ENCODE measurements at places on chromosomes 5 and 9.

DNA sequence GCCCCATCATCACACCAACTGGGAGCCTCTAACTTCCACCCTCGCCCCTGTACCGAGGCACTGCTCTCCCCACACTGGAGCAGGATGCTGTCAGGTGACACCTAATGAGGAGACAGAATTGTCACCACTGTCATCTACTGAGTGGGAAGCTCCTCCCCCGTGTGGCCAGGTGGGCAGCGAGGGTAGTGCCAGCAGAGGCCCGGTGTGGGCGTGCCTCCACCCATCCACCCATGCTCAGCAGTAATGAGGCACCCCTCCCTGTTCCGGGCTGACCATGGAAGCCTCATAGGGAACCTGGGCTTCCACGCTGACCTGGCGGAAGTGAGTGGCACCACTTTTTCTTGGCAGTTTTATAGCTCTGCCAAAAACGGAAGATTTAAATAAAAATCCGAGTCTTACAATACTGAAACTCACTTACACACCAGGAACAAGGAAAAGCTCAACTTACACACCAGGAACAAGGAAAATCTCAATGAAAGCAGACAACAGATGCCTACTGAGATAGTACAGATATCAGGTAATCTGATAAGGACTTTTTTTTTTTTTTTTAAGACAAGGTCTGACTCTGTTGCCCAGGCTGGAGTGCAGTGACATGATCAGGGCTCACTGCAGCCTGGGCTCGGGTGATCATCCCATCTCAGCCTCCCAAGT is 30.6 kb upstream of the ASS1 start:
- no peak for DNase-seq

DNA sequence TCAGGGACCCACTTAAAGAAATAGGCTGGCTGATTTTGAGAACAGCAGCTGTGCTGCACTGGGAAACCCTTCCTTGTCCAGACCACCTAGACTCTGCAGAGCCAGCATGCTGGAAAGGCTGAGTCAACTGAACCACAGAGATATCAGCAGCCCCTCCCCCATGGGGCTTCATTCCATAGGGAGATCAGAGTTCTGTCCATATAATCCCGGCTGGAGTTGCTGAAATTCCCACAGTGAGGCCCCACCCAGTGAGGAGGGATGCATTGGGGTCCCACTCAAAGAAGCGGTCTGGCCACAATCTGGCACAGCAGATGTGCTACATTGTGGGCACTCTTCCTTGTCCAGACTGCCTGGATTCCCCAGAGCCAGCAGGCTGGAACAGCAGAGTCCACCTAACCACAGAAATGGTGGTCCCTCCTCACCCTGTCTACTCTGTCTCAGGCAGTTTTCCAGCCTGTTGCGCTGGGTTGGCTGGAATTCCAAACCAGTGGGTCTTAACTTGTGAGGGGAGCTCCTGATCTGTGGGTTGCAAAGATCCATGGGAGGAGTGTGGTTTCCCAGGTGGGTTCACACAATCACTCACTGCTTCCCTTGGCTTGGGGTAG is 127.1 kb downstream of the RNF180 start:
- no peak for DNase-seq

- no peak for DNase-seq
These were observed 195.2 kb upstream of the PTGER4 start for GRCh38 chr5:40484495-40484894.

DNA sequence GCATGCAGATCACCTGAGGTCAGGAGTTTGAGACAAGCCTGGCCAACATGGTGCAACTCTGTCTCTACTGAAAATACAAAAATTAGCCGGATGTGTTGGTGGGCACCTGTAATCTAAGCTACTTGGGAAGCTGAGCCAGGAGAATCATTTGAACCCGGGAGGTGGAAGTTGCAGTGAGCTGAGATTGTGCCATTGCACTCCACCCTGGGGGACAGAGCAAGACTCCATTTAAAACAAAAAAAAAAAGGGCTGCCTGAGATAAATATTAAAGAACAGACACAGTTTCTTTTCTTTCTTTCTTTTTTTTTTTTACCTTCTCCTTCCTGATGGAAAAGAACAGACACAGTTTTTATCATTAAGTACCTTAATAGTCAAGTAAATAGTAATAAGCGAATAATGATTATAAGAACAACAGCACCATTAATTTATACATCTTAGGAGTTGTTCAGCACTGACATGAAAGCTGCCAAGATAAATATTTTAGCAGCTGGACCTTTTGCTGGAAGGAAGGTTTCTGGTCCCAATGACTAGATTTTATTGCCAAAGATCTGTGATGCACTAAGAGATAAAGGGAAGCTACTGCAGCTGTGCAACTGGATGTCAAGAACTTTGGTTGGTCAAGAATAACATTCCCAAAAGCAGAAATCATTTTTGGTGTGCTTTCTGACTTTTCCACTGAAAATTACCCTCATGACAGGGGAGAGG is 7.0 kb downstream of the CENPP start:
- no peak for DNase-seq

GRCh38 chr9:124381170-124381945 is 33.9 kb downstream of the PSMB7 start:
- DNase-seq, result no peak

GRCh38 chr9:91055845-91056244 is 254.2 kb downstream of the SYK start:
- no peak for DNase-seq

- peak; percentile 60 for DNase-seq
These were observed 126.6 kb upstream of the IL12B start for GRCh38 chr5:159456722-159457465.

Measured in activated CD4-positive, alpha-beta T cell treated with anti-CD3 and anti-CD28 coated beads for 24 hours (primary cell).